ENCODE measurements at places on chromosomes 13 and 19. TPM values are rescaled to one million over a fixed set of nuclear protein-coding genes. Genes with fewer than 3 reads are reported as not detected.

- DNase-seq: no peak
These were observed 8.0 kb downstream of the ATP4A start for GRCh38 chr19:35555301-35556005.

GRCh38 chr13:68927387-68928026 is 1180.1 kb upstream of the ATXN8OS start:
- no peak for DNase-seq

- DNase-seq: no peak
These were observed 40.2 kb upstream of the GPR183 start for GRCh38 chr13:99347335-99347878.

DNA sequence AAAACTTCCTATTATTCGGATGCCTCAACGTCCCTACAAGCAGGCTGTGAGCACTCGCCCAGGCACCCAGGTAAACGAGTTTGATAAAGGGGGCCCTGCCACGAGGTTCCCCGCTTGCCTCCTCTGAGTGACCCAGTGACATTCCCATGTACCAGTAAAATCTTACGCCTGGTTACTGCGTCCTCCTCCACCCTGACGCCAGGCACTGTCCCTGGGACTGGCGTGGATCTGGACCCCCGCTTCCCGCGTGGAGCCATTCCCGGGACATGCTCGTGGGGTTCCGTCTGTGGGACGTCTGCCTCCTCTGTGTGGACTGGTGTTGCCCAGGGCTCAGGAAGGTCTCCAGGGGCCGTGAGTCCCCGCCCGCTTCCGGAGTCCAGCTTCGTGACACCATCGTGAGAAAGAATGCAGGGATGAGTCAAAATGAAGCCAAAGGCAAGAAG is 407 bp upstream of the ZNF550 start:
- DNase-seq: no peak

- no peak for DNase-seq
These were observed 7.8 kb downstream of the C19orf38 start for GRCh38 chr19:10855879-10856522.

FCAR gene
- not detected for total RNA-seq

BRME1 gene
- 7.0 TPM for total RNA-seq

GAPDHS gene
- total RNA-seq: not detected

All from mesothelial cell of epicardium (in vitro differentiated cells).